ENCODE measurements at places on chromosomes 6 and 20.
A peak's percentile ranks its signal among the peaks of the same experiment; 100 is the strongest.

GRCh38 chr20:25389858-25390537 is 637 bp downstream of the ABHD12 start:
- DNase-seq = peak; percentile 75

DNA sequence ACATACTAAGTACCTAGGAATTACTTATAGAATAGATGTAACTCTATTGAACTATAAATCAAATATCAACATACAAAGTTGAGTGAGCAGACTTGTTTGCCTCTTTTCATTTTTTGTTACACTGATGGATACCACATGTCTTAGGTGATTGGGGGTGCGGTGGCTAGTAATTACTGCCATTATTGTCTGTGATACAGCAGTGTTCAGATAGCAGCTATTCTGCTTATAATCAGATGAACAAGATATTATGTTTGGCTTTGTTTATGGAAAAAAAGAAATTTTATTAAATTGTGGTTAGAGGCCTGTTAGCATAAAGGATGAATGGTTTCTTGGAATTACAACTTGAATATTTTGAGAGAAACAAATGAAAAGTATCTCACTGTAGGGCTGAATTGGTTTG is 55.9 kb downstream of the KCNQ5 start:
- DNase-seq = no peak

DNA sequence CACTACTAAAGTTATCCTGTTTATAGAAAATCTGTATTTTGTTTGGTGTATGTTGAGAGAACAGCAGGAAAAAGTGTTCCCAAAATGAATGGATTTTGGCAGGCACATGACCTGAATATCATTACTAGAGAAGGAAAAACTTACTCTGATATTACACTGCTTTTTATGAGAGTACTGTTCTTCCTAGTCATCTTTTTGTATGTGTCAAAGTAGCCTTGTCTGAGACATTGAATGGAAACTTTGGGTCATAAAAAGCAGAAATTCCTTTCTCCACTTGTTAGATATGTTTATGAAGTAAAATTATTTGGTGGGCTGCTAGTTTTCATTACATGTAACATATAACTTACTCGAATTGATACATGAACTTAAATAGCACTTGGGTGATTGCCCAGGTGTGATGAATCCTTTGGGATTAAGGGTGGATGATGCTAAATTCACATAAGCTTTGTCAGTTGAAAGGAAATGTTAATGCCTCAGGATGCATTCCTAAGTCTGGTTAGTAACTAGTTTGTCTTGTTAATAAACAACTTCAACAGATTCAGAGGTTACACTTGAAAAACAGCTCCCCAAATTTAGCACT is 206.7 kb downstream of the CENPW start:
- DNase-seq = no peak

DNA sequence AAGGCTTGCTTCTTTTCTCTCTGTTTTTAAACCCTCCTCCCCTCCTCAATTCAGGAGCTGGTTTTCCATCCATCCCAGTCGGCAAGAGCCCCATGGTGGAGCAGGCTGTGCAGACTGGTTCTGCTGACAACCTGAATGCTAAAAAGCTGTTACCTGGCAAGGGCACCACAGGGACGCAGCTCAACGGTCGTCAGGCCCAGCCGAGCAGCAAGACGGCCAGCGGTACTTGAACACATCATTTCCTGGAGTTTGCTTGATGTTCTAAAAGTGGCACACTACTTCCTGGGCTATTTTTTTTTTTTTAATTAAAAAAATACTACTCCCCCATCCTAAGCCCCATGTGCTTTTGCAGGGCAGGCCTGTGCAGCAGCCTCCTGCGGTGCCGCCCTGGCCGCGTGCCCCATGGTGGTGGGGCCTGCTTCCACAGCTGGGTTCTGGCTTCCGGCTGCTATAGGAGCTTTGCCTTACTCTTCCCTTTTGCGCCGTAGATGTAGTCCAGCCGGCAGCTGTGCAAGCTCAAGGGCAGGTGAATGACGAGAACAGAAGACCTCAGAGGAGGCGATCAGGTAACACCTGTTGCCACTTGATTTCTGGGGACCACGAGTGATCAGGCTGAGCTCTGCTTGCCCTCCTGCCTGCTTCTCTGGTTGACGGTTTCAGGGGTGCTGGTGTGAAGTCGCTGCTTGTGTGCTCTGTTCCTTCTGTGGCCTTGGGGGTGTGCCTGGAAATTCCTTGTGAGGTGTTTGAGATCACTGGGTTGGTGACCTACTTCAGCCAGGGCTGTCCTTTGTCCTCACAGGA is 7.7 kb downstream of the LSM14B start:
- no peak for DNase-seq

DNA sequence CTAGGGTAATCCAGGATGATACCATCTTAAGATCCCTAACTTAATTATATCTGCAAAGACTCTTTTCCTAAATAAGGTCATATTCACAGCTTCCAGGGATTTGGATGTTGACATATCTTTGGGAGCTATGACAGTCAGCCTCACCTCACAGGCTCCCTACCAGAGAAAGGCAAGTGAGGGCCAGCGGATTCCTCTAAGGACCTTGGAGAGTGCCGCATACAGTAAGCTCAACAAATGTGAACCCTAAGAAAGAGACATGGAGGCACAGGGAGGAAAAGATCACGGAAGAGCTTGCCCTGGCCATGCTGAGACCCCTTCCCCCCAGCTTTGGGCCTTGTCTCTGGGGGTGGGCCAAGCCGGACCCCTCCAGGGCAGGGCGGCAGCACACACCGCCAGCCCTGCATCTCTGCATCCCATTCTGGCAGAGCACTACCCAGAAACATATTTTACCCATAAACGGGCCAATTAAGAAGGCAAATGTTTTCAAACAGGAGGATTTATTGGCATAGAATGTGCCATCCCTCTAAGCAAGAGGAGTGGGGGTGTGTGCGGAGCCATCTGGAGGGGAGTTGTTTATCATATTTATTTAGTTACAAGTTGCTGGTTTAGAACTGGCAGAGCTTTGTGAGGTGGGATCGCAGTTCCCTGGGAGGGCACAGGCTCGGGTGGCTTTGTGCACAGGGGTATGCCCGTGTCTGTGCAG is 55.4 kb downstream of the CHMP4B start:
- DNase-seq = peak; percentile 43

All from iPS-NIHi11 (cell line).